ENCODE measurements at places on chromosomes 3 and 15. TPM values are rescaled to one million over a fixed set of nuclear protein-coding genes. Genes with fewer than 3 reads are reported as not detected.

- DNase-seq = no peak
Measured at GRCh38 chr3:12825156-12825555, 16.2 kb downstream of the RPL32 start.

- DNase-seq = no peak
Measured at GRCh38 chr15:70323111-70323851, 225.6 kb upstream of the TLE3 start.

IGF2BP2 gene
- 9.0 TPM for total RNA-seq

ADAMTS17 gene
- total RNA-seq = 2.3 TPM

LRRN1 gene
- 0.42 TPM for total RNA-seq

FAM43A gene
- 22.3 TPM for total RNA-seq

Data from mesenteric fat pad (tissue), 1 donor.